ENCODE measurements at places on chromosomes 6 and 20. TPM values are rescaled to one million over a fixed set of nuclear protein-coding genes. Genes with fewer than 3 reads are reported as not detected.

Gene SUMO4
- total RNA-seq, result 1.3 TPM

GRCh38 chr6:17466707-17467106 lies 73.3 kb downstream of the CAP2 start:
- no peak for DNase-seq

Gene LAMA4
- total RNA-seq, result 517 TPM

- DNase-seq, result no peak
Measured at GRCh38 chr20:44414808-44415207, 59.3 kb downstream of the HNF4A start.

GRCh38 chr6:2942914-2943563 lies 28.3 kb downstream of the SERPINB6 start:
- DNase-seq, result peak; percentile 62

Gene IMPG1
- total RNA-seq, result not detected

Gene MICB
- total RNA-seq, result 29.2 TPM
